Activated CD4-positive, alpha-beta T cell treated with anti-CD3 and anti-CD28 coated beads, Interleukin-2, amount 50 U/mL, for 48 hours (primary cell): ENCODE measurements at places on chromosomes 2 and 18.
A peak's percentile ranks its signal among the peaks of the same experiment; 100 is the strongest.

DNA sequence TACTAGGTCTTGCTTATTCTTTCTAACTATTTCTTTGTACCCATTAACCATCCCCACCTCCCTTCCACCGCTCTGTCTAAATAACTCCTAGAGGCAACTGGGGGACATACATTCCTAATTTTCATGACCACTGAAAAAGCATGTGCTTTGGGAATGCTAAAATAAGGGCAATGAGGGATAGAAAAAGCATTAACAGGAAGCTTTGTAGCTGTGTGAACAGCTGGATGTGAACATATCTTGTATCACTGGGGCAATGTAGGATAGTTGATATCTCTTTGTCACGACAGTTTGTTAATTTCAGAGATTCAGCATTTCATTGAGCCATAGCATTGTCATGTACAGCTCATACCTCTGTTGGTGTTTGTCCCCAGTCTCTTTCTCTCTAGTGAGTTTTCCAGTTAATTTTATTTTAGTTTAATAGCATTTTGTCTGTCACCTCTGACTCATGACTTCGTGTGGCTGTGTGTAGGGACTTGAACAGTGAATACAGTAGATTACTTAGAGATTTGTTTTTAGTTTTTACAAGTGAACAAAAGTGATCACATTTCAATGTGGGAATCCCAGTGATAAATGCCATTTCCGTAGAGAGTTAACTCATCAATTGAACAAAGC, 230.3 kb upstream of the NRP2 start:
- no peak for DNase-seq

DNA sequence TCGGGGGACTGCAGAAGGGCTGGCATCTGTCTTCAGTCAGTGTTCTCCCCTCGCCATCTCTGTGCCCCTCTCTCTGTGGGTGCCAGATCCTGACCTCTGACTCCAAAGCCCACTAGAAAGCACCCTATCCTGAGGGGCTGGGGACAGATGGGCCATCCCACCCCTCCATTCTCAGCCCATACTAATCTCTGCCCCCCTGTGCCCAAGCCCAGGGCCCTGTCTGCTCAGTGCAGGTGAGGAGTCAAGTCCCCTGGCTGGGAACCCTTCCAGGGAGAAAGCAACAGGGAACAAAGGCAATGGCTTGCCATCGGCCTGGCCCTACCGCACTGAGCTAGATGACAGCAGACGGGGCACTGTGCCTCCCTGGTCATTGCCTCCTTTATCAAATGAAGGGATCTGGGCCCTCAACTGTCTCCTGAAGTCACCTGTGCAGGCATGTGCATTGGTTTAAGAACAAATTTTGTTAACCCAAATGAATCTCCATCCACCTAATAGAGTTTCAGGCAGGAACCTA, 42.7 kb upstream of the ID2 start:
- DNase-seq: no peak

- DNase-seq: no peak
Observed at GRCh38 chr18:11051462-11051861, 97.9 kb downstream of the PIEZO2 start.

DNA sequence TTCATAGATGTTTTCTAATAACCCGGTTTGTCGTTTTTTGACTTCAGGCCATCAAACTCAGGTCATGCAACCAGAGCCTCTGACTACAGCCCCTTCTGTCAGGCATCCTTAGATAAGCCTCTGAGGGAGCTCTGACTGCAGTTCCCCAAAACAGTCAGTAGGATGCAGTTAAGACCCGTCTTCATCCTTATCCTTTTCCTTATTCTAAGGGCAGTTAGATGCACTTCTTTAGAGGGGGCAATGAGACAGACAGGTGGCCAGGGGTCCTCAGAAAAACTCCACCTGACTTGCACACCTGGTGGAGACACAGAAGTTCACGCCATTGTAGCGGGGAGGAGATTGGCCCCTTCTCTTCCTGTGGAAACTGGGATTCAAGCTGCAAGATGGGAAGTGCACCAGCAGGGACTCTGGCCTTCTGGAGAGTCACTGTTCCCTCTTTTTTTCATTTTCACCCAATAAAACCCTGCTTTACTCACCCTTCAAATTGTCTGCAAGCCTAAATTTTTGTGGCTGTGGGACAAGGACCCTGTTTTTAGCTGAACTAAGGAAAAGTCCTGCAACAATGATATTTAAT, 104.8 kb upstream of the TFPI start:
- no peak for DNase-seq

- DNase-seq: no peak
Observed at GRCh38 chr2:75494137-75494769, 66.5 kb downstream of the EVA1A start.

GRCh38 chr18:38759457-38759856, 1193.9 kb upstream of the CELF4 start:
- DNase-seq: no peak

- DNase-seq: no peak
Observed at GRCh38 chr18:42024131-42024530, 69.1 kb downstream of the PIK3C3 start.

- DNase-seq: no peak
Observed at GRCh38 chr2:120984452-120985173, 248.9 kb downstream of the GLI2 start.

- no peak for DNase-seq
Observed at GRCh38 chr2:33196700-33197099, 249.9 kb downstream of the LTBP1 start.

- peak; percentile 60 for DNase-seq
Observed at GRCh38 chr2:224927646-224928173, 114.6 kb downstream of the DOCK10 start.

DNA sequence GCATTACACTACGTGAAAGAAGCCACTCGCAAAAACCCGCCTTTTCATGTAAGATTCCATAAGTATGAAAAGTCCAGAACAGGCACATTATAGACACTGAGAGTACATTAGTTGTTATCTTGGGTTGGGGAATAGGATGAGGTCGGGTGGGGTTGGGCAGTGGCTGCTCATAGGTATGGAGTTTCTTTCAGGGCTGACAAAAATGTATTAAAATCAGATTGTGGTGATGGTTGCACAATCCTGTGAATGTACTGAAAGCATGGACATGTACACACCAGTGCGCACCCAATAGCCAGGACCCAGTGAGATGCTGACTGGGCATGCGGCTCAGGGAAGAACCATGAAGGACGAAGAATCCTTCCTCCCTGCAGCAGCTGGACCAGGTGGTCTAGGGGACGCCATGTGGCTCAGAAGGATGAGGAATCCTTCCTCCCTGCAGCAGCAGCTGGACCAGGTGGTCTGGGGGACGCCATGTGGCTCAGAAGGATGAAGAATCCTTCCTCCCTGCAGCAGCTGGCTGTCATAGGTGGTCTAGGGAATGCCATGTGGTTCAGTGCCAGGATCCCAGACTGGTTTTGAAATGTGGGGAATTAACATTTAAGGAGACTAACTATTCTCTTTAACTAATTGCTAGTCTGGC, 50.1 kb downstream of the MBP start:
- no peak for DNase-seq

DNA sequence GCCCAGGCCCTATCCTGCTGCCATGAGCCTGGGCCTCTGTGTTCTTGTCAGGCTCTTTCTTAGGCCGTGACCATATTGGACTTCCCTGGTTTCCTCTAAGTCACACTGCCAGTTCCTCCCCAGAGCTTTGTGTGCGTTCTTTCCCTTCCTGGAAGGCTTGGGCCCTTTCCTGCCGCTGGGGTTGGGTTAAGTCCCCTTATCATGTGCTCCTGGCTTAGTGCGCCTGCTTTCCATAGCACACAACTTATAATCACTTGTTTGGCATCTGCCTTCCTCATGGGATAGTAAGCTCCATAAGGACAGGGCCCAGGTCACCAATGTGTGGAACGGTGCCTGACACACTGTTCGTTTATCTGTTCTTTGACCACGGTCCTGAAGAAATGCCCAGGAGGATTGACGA, 31.3 kb downstream of the NIFK start:
- DNase-seq: no peak

DNA sequence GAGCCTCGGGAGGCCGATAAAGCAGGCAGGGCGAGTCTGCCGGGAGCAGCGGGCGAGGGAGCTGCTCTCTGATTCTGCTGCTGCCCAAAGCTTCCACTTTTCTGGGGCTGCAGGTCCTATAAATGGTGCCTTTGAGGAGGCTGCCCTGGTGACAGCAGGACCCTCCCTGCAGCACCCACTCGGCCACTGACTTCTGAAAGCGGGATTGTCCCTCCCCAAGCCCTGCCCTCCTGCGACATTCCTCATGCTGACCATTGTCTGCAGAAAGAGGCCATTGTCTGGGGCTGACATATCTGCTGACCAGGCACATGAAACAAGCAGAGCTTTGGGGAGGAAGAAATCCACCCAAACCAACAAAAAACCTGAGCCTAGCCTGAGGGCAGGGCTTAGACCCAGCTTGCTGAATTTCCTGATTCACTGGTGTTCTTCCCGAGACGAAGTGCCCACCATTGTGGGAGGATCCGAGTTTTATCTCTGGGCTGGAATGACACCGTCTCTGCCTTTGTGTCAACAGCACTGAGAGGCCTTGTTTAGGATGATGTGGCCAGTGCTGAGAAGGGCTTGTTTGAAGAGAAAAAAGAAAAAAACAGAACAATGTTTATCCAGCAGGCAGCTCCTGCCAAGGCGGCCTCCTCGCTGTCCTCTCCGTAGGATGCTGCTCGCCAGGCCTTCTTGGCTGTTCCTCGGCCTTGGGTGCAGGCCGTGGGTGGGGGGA, 129.7 kb downstream of the MYCN start:
- no peak for DNase-seq
